ENCODE measurements at places on chromosomes 3 and 15. TPM values are rescaled to one million over a fixed set of nuclear protein-coding genes. Genes with fewer than 3 reads are reported as not detected.

The FGF7 gene
- 31.2 TPM for total RNA-seq

The NANOGP8 gene
- not detected for total RNA-seq

The HES1 gene
- total RNA-seq: 12.0 TPM

The SLC41A3 gene
- 56.1 TPM for total RNA-seq

The TNFAIP8L3 gene
- total RNA-seq: 5.5 TPM

The HTR3E gene
- not detected for total RNA-seq

The CCR1 gene
- total RNA-seq: 2.4 TPM
